ENCODE measurements at places on chromosomes 7 and 10.
A peak's percentile ranks its signal among the peaks of the same experiment; 100 is the strongest.

DNA sequence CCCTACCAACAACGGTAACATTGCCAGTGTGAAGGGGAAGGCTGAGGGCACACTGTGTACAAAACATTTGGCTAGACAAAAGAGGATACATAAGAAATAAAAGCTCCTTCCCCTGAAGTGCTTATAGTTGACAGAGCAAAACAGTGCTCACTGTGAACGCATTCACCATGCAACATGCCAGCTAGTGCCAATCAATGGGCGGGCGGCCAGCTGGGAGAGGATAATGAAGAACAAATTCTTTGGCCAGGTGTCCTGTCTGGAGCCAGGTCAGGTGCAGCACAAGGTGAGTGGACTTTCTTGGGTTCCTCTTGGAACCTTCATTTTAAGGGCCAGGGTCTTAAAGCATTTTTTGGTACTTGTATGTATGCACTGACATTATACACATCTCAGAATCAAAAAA lies 106.1 kb downstream of the ICA1 start:
- no peaks in the 10 kb centered on the region for H3K36me3 ChIP-seq
- no peaks in the 10 kb centered on the region for H3K27me3 ChIP-seq
- H3K4me3 ChIP-seq, result no peak overlapping the region
- no peak for DNase-seq
- no peak overlapping the region for H3K27ac ChIP-seq

- H3K4me1 ChIP-seq, result peaks cover 12% of the 10 kb centered on the region
- no peak overlapping the region for H3K4me3 ChIP-seq
- H3K27ac ChIP-seq, result no peak overlapping the region
- DNase-seq, result no peak
- no peaks in the 10 kb centered on the region for H3K36me3 ChIP-seq
- no peaks in the 10 kb centered on the region for H3K27me3 ChIP-seq
Observed at GRCh38 chr10:131082201-131082850, 229.2 kb downstream of the TCERG1L start.

DNA sequence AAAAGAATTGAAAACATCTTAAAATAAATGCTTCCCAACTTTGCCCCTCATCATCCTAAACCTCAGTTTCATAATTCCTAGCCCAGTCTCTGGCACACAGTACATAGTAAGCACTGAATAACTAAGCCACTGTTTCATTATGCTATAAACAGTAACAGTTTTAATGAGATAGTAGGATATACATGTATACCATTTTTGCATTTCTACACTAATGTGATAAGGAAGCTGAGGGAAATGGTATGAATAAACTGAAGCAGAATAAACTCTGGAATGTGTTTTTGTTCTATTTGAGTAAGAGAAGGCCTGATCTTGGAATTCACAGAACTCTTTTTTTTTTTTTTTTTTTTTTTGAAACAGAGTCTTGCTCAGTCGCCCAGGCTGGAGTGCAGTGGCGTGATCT lies 8.8 kb downstream of the NAPEPLD start:
- no peaks in the 10 kb centered on the region for H3K36me3 ChIP-seq
- H3K4me1 ChIP-seq, result no peaks in the 10 kb centered on the region
- H3K4me3 ChIP-seq, result no peak overlapping the region
- H3K27ac ChIP-seq, result no peak overlapping the region
- no peaks in the 10 kb centered on the region for H3K27me3 ChIP-seq

DNA sequence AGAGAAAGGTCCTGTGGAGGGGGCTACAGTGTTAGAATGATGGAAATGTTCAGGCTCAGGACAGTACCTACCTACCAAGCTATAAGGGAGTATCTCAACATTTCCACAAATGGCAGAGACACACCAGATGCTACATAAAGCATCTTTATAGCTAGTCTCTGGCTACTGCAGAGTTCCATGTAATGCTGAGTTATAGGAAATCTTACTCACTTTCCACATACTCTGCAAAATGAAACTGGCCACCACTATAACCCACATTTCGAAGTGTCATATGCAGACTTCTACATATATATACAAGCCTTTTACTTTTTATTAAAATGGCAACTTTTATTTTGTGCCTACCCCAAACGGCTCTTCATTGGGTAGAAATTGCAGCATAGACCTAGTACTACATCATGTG lies 85.5 kb downstream of the FAS start:
- no peaks in the 10 kb centered on the region for H3K36me3 ChIP-seq
- no peaks in the 10 kb centered on the region for H3K4me1 ChIP-seq
- no peak overlapping the region for H3K4me3 ChIP-seq
- no peak overlapping the region for H3K27ac ChIP-seq
- DNase-seq, result no peak

GRCh38 chr7:111789870-111790269 lies 227.6 kb upstream of the IMMP2L start:
- H3K4me1 ChIP-seq, result no peaks in the 10 kb centered on the region
- no peaks in the 10 kb centered on the region for H3K27me3 ChIP-seq
- no peak overlapping the region for H3K4me3 ChIP-seq
- DNase-seq, result no peak
- no peak overlapping the region for H3K27ac ChIP-seq

DNA sequence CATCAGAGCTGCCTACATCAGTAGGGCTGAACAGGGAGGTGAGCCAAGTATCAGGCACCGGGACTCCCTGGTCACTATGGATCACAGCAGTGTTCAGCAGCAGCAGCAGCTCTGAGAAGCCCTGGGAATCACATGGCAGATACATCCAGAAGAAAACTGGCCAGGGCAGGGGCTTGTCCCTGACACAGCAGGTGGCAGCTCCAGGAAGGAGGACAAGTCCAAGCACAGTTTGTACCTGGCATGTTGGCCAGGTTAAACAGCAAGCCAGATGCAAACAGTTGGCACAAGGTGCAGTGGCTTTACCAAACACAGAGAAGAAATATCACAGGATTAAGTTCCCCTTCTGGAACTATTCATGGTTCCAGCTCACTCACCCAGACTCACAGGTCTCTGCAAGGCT lies 139.4 kb downstream of the KCNMA1 start:
- H3K4me1 ChIP-seq, result no peaks in the 10 kb centered on the region
- no peak for DNase-seq
- no peaks in the 10 kb centered on the region for H3K27me3 ChIP-seq
- no peak overlapping the region for H3K4me3 ChIP-seq

GRCh38 chr10:11861811-11862428 lies 38.8 kb downstream of the PROSER2 start:
- no peaks in the 10 kb centered on the region for H3K36me3 ChIP-seq
- DNase-seq, result no peak
- no peaks in the 10 kb centered on the region for H3K27me3 ChIP-seq
- H3K27ac ChIP-seq, result no peak overlapping the region

DNA sequence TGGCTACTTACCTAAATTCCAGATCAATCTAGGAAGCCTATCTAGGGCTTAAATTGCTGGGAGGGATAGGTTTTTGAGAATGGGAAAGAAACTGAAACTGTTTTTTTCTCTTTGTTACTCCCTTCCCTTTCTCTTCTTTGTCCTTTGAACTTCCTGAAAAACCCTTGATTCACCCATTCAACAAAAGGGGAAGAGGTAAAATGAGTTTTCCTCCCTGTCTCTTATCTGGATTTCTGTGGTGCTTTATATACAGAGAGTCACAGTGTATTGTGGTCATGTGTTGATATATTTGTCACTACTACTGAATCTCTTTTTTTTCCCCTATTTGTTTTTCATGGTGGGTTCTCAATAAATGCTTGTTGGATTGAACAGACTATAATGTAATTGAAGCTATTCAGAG lies 19.8 kb upstream of the NUP205 start:
- no peak overlapping the region for H3K27ac ChIP-seq
- H3K4me1 ChIP-seq, result no peaks in the 10 kb centered on the region
- no peaks in the 10 kb centered on the region for H3K36me3 ChIP-seq
- no peak for DNase-seq

GRCh38 chr7:151439855-151440798 lies at the start of gene CRYGN:
Gene CRYGN, minus strand, starts transcription at chr7:151440141. Its CDS starts 224 bp downstream, at chr7:151439917.
- H3K4me1 ChIP-seq, result peaks cover 10% of the 10 kb centered on the region
- DNase-seq, result no peak
- no peaks in the 10 kb centered on the region for H3K27me3 ChIP-seq
- peak within 1 kb of the TSS; percentile 90 for H3K27ac ChIP-seq

GRCh38 chr10:79226391-79227245 lies 120.7 kb upstream of the PPIF start:
- H3K27ac ChIP-seq, result peak overlapping the region; percentile 76
- peaks cover 7% of the 10 kb centered on the region for H3K4me1 ChIP-seq
- no peaks in the 10 kb centered on the region for H3K27me3 ChIP-seq
- no peak for DNase-seq

- H3K4me1 ChIP-seq, result peaks cover 6% of the 10 kb centered on the region
- H3K36me3 ChIP-seq, result no peaks in the 10 kb centered on the region
- H3K27ac ChIP-seq, result no peak overlapping the region
- H3K27me3 ChIP-seq, result no peaks in the 10 kb centered on the region
Observed at GRCh38 chr10:128854963-128855362, 612.1 kb upstream of the MGMT start.

DNA sequence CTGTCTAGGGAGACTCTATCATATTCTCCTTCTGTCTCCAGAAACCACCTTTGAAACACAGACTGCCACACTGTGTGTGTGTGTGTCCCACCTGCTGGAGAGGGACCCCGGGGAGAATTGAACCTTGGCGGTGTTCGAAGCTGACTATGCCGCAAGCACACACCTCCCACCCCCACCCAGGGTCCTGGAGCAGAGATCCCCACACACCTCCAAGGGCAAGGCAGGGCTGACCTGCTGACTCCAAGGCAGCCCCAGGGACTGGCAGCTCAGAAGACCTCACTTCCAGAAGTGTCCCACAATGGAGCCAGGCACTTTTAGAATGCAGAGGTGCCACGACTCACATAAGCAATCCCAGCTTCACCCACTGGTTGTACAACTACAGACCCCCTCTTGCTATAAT lies 13.1 kb downstream of the DRGX start:
- H3K27me3 ChIP-seq, result no peaks in the 10 kb centered on the region
- H3K27ac ChIP-seq, result no peak overlapping the region
- no peak for DNase-seq
- no peaks in the 10 kb centered on the region for H3K4me1 ChIP-seq
- no peaks in the 10 kb centered on the region for H3K36me3 ChIP-seq

GRCh38 chr7:159023746-159024145 lies 120.9 kb downstream of the VIPR2 start:
- no peaks in the 10 kb centered on the region for H3K36me3 ChIP-seq
- H3K4me3 ChIP-seq, result no peak overlapping the region
- no peaks in the 10 kb centered on the region for H3K4me1 ChIP-seq
- DNase-seq, result peak; percentile 28
- no peak overlapping the region for H3K27ac ChIP-seq

DNA sequence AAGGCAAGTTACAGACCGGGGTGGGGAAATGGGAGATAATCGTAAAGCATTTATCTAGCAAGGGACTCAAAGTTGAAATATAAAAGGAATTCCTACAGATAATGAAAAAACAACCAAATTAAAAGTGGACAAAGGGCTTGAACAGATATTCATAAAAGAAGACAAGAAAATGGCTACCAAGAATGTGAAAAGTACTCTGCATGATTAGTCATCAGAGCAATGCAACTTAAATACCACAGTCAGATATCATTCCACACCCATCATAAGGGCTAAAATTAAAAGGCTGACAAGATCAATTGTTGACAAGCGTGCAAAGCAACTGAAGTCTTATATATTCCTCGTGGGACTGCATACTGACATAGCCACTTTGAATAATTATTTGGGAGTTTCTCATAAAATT lies 124.6 kb upstream of the RSU1 start:
- H3K27me3 ChIP-seq, result no peaks in the 10 kb centered on the region
- H3K4me1 ChIP-seq, result no peaks in the 10 kb centered on the region
- DNase-seq, result no peak

GRCh38 chr7:8747338-8747737 lies 313.9 kb downstream of the NXPH1 start:
- no peaks in the 10 kb centered on the region for H3K27me3 ChIP-seq
- H3K27ac ChIP-seq, result no peak overlapping the region
- no peak overlapping the region for H3K4me3 ChIP-seq

GRCh38 chr7:1348096-1348822 lies 111.0 kb downstream of the MICALL2 start:
- H3K4me3 ChIP-seq, result no peak overlapping the region
- DNase-seq, result no peak

GRCh38 chr7:11394438-11394837 lies 420.8 kb downstream of the PHF14 start:
- no peaks in the 10 kb centered on the region for H3K36me3 ChIP-seq
- H3K4me1 ChIP-seq, result no peaks in the 10 kb centered on the region
- H3K27me3 ChIP-seq, result no peaks in the 10 kb centered on the region

DNA sequence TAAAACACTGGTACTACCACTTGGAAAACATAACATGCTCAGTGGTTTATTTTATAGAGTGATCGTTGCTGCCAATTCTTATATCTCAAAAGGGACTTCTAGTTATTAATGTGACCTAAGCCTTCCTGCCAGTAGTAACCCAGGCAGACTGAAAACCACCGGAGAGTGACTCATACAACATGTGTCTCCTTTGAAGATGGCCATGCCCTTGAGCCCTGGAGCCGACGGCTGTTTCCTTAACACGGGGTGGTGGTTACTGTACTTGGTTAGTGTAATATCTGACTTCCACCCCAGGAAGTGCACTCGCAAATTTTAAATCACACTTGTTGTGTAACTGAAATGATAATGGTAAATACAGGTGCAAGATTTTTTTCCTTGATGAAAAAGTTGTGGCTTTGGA lies 30.5 kb downstream of the JAKMIP3 start:
- no peak for DNase-seq
- H3K36me3 ChIP-seq, result no peaks in the 10 kb centered on the region
- H3K27me3 ChIP-seq, result no peaks in the 10 kb centered on the region
- H3K4me3 ChIP-seq, result no peak overlapping the region

DNA sequence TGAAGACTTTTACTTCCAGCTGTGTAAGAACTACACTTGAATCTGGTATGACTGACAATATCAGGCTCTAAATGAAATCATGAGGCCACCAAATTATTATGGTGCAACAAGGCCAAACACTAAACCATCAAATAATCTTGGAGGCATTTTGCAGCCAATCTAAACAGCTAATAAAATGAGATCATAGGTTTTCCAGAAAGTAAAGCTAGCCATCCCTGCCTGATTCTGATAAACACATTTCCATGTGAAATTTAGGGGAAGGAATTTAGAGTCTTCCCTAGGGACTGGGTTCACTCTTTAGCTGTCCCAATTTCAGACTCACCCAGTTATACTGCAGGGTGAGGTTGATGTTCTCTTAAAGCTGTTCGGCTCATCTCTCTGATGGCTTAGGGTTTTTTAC lies 190.3 kb upstream of the TMEM196 start:
- H3K4me3 ChIP-seq, result no peak overlapping the region
- no peaks in the 10 kb centered on the region for H3K36me3 ChIP-seq
- DNase-seq, result no peak

GRCh38 chr10:125817337-125817946 lies 5.6 kb downstream of the UROS start:
- H3K27ac ChIP-seq, result no peak overlapping the region
- H3K27me3 ChIP-seq, result no peaks in the 10 kb centered on the region
- no peaks in the 10 kb centered on the region for H3K36me3 ChIP-seq
- no peak for DNase-seq
- H3K4me3 ChIP-seq, result no peak overlapping the region
- H3K4me1 ChIP-seq, result no peaks in the 10 kb centered on the region

DNA sequence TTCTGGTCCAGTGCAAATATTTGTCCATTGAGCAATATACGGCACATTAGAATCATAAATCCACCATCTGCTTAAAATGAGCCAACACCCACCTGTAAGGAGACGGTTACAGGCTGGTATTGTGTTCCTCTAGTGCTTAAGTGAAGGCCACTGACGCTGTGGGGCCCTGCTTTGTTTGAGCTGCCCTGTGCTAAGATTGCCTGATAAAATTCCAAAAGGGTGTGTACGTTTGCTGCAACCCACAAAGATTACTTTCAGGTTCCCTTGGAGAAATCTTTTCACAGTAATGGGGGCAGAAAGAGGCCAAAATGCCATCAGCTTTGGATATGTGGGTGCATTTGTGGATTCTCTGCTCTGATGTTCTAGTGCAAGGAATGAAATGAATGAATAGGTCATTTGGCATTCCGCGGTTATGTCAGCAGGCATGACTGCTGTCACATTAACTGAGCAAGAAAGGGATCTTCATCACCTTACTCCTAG lies 34.4 kb downstream of the AGR3 start:
- H3K4me1 ChIP-seq, result no peaks in the 10 kb centered on the region
- H3K36me3 ChIP-seq, result no peaks in the 10 kb centered on the region
- H3K27ac ChIP-seq, result no peak overlapping the region
- DNase-seq, result no peak

Data from breast epithelium (tissue), 4 donors.